ENCODE measurements at places on chromosomes 16 and 17. TPM values are rescaled to one million over a fixed set of nuclear protein-coding genes. Genes with fewer than 3 reads are reported as not detected.

DNA sequence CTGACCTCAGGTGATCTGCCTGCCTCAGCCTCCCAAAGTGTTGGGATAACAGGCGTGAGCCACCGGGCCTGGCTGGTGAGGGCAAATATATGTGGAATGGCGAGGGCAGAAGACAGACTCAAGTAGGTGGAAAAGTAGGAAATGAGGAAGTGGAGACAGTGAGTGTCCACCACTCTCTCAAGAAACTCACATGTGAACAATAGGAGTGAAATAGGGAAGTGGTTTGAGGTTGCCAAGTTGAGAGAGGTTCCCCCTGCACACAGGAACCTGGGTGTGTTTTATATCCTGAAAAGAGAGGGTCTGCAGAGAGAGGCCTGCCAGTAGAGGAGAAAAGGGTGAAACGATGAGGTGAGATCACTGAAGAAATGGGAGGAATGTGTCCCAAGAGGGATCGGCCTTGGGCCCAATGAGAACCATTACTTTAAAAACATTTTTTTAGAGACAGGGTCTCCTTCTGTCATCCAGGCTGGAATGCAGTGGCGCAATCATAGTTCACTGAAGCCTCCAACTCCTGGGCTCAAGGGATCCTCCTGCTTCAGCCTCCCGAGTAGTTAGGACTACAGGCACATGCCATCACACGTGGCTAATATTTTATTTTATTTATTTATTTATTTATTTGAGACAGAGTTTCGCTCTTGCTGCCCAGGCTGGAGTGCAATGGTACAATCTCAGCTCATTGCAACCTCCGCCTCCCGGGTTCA, 17.1 kb upstream of the CORO1A start:
- no peak for DNase-seq

- no peak for DNase-seq
These were observed 9.6 kb downstream of the STX8 start for GRCh38 chr17:9566067-9566466.

GRCh38 chr16:53827741-53828140, 123.8 kb downstream of the FTO start:
- no peak for DNase-seq

DNA sequence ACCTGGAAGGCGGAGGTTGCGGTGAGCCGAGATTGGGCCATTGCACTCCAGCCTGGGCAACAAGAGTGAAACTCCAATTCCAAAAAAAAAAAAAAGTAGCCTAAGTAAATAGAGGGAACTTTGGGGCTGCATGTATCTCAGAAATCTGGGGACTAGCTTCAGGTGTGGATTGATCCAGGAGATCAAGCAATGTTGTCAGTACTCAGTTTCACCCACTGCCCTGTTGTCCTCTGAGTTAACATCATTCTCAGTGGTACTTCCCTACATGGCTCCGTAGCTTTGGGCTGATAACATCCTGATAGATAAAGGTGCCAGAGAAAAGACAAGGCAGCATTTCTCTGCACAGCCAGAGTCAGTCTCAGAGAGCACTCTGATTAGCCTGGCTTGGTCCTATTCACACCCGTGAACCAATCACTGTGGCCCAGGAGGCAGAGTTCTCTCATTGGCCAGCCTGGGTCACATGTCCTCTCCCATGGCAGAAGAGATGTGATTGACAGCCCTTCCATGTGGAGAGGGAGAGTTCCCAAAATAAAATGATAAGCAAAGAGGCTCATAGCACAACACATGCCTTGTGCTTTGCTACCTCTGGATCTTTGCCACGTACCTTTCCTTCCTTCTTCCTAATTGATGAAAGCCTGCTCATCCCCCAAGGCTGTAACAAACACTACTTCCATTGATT, 99.6 kb downstream of the ABCC1 start:
- DNase-seq, result no peak

- DNase-seq, result no peak
These were observed 7.8 kb upstream of the TEX2 start for GRCh38 chr17:64270885-64271284.

DNA sequence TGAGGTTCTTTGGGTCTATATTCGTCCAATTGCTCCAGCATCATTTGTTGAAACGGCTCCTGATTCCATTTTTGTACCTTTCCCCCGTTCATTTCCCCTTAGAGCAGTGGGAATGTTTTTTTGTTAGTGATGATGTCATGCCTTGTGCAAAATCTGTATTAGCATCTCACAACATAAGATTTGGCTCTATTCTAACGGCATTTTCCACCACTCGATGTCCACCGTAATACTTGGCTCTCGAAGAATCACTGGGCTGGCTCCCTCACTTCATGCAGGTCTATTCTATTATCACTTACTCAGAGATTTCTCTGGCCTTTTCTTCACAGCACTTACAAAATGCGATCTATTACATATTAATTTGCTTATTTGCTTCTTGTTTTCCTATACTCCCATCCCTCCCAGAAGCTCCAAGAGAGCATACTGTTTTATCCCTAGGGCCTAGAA, 571 bp upstream of the NME1 start:
- no peak for DNase-seq

GRCh38 chr17:20998571-20999043, 44.2 kb downstream of the USP22 start:
- DNase-seq, result no peak

GRCh38 chr16:12420661-12421209, 383.0 kb downstream of the CPPED1 start:
- no peak for DNase-seq

DNA sequence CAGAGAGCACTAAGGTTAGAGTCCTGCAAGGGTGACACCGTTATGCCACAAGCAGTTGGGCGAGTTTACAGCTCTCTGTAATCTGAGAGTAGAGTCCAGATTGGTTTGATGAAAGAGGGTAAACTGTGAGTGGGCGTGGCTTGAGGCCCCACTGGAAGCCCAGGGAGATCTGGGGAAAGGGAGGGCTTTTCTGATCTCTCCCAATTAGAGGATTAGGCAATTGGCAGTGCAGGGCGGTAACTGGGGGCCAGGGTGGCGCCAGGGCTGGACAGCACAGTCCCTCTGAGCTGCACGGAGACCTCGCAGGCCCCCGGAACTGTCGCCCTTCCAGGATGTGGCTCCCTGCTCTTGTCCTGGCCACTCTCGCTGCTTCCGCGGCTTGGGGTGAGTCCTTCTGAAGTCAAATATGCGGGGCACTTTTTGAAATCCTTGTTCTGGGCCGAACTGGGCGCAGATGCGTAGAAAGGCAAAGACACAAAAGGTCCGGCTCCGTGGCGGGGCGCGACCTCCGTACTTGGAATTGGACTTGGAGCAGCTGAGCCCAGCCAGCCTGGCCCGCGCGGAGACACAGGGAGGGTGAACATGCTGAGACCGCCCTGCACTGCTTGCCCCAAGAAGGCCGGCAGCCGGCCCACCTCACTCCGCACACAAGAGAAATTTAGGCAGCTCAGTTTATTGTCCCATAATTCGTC, 72.4 kb downstream of the CES1 start:
- no peak for DNase-seq

DNA sequence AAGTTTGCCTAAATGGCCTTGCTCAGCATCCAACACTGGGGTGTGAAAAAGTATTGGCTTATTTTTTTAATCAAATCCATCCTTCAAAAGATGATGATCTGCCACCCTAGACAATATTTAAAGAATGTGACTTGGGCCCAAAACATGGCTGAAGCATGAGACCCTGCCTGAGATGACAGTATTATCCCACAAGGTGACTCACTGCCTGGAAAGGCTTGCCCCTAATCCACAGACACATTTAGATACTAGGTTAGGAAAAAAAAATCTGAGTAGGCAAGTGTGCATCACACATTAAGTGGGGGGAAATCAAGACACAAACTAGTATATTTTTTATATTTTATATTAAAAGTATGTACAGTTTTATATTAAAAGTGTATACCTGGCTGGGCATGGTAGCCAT, 38.4 kb downstream of the TOM1L2 start:
- DNase-seq, result no peak

CHCT1 gene
- not detected for total RNA-seq

METTL16 gene
- total RNA-seq, result 17.0 TPM

PDE6G gene
- not detected for total RNA-seq

DCUN1D3 gene
- 18.9 TPM for total RNA-seq

IST1 gene
- 122 TPM for total RNA-seq

NEUROD2 gene
- 70.3 TPM for total RNA-seq

CDK10 gene
- total RNA-seq, result 22.9 TPM
